ENCODE measurements at places on chromosomes 7 and 10.

DNA sequence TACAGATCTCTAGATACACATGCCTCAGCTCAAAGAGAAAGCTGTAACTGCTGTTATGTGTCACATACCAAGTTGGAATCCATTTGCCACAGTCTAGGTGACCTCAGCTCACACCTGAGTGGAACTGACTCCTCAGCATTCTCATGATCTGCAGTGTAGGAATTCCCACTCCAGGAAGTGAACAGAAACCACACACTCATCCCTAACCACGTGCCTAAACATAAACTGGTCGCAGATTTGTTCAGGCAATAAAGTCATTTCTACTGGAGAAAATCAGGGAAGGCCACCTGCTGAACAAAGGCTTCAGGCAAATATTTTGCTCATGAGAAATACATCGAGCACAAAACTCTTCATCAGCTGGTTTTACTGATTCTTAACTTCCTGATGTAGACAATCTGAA lies 23.0 kb upstream of the ZMYND11 start:
- DNase-seq = no peak

- DNase-seq = no peak
These were observed 35.1 kb upstream of the NPVF start for GRCh38 chr7:25263337-25263736.

GRCh38 chr7:69795932-69796331 lies 197.7 kb downstream of the AUTS2 start:
- DNase-seq = no peak

DNA sequence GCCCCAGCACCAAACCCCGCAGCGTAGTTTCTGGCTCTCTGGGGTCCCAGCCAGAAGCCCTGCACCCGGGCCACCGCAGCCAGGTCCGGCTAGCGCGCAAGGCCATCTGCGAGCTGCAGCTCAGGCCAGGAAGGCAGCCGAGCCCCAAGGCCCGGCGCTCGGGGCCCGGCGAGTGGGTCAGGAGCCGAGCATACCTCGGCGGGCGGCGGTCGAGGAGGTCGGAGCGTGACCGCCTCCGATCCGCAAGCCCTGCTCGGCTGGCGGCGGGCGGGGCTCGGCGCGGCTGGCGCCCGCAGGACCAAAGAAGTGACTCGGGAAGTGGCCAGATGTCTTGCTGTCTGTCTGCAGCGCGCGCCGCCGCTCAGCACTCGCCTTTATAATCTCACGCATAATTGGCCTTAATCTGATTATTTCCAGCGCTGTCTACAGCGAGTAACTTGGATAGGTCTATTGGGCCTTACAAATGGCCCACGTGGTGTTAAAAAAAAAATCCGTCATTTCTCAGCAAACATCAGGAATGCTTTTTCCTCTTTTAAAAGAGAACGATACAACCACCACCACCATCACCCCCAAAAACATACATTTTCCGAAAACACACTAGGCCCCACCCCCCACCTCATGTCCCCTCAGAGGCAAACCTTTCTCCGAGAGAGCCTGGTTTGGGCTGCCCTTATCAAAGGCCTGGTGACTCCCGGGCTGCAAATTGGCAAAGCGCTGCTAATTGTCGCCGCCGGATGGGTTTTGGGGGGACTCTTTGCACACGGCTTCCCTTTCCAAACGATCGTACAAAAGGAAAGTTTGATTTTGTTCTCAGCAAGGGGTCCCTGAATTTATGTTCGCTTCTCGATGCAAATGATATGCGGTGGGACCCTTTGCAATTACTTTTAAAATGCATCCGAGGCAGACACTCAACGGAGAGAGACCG lies at the start of gene DRGX:
TSS of gene DRGX (minus strand) at position 349 of the 925 bp plus-strand sequence. CDS start 649 bp downstream, outside the sequence.
- no peak for DNase-seq

GRCh38 chr10:43070121-43071085 lies 6.5 kb upstream of the RET start:
- DNase-seq = no peak

Measured in activated CD4-positive, alpha-beta T cell treated with anti-CD3 and anti-CD28 coated beads, Interleukin-10, Interleukin-2, amounts not matched to agents 100 ng/mL and 50 ng/mL, durations not matched to agents 16 hours and 8 hours (primary cell).